ENCODE measurements at places on chromosomes 2 and 18.

GRCh38 chr2:96072746-96073145, 38.0 kb upstream of the GPAT2 start:
- DNase-seq, result no peak

- DNase-seq, result no peak
These were observed 53.8 kb downstream of the NEDD4L start for GRCh38 chr18:58097907-58098166.

DNA sequence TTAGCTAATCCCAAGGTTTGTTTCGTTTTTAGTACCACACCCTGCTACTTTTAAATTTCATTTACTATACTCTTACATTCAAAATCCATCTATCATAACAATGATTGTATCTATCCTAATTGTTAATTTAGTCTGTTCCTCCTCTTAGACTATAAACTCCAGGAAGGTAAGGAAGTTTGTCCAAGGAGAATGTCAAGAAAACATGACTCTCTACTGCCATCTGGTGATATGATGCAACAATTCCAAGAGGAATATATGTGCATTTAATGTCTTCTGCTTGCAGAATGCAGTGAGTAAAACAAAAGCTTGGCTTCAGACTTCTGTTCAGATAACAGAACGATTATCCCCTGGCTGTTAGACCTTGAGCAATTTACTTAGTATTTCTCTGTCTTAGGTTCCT, 1267.1 kb downstream of the LRP1B start:
- peak; percentile 75 for DNase-seq

DNA sequence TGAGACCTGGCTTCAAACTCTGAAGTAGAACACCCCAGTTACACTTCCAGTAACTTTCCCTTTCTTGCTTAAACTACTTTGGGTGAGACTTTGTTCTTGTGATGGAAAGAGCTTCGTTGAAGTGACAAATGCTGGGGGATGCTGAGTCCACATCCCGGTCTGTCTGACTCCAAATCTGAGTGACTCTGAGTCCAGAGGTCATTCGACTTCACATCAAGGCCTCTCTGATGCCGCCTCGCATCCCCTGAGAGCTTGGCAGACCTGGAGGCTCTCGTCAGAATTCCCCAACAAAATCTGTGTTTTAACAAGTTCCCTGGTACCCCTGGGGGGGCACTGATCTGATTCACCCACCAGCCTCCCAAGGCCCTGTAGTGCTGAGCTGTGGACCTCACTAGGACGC, 31.6 kb upstream of the ROCK2 start:
- DNase-seq, result no peak

GRCh38 chr18:42155024-42155423, 200.0 kb downstream of the PIK3C3 start:
- no peak for DNase-seq

DNA sequence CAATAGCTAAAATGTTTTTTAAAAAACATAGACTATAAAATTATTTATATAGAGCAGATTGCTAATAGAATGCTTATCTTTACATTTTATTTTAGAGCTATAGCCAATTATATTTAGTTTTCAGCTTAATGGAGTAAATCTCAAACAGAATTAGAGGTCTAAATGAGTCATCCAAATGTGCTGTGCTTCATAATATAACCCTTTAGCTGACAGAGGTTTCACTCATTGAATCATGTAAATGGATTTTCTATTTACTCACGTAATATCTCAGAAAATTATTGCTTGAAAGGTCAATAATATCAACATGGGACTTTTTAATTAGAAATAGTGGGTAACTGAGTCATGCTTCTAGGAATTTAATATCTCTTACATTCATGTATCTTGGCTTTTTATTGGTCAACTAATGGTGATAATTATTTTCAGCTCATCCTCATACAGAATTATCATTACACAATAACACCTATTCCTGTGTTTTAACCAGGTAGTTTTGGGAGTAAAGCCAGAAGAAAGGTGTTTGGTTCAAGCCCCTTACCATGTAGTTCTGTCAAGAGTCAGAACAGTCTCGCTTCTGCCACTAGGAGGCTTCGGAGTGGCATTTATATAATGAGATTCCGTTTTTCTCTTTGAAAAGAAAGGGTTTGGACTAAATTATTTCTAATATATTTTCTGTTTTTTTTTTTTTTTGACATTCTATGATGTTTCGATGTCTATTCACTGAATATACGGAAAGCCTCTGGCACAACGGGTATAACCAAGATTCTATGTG, 217.6 kb downstream of the CDH7 start:
- DNase-seq, result no peak

DNA sequence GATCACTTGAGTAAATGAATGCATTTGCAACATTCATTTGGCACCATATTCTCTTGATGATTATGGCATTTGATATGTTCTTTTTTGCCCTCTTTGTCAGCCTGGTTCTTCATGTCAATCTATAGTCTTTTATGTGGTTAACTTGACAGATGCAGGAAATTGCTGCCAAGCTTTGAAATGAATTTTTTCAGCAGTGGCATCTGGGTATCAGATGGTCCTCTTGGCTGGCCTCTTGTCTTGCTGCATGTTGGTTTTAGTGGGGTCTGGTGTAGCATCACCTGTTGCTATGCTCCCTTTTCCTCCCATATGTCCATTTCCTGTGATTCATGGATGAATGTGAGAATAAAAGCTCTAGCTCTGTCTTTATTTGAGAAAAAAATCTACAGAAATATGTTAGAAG, 119.9 kb downstream of the DPP4 start:
- DNase-seq, result no peak

DNA sequence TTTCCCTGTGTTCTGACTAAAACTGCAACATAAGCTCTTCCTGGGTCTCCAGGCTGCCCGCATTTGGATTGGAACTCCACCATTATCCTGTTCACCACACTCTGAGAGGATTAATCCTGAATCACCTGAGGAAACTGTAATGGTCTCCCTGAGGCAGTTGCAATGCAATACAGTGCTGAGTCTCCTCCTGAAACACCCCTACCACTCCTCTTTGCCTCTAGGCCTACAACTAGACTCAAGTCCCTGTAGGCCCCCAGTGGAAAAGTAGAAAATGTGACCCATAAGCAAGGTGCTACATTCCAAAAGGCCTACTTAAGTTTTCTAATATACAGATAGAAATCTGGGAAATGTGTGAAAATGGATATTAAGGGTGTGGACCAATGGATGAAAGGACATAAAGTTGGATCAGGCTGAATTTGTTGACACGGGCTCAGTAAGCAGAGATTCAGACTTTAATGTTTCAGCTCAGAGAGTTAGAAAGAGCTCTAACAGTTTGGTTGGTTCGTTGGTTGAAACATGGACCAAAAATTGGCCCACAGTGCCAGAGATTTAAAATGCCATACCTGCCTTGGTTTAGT, 222.3 kb upstream of the ZC3H15 start:
- DNase-seq, result peak; percentile 21

GRCh38 chr2:128305555-128306080, 13.1 kb downstream of the HS6ST1 start:
- DNase-seq, result no peak

- peak; percentile 20 for DNase-seq
These were observed 165.2 kb downstream of the TRIB2 start for GRCh38 chr2:12881952-12882351.

DNA sequence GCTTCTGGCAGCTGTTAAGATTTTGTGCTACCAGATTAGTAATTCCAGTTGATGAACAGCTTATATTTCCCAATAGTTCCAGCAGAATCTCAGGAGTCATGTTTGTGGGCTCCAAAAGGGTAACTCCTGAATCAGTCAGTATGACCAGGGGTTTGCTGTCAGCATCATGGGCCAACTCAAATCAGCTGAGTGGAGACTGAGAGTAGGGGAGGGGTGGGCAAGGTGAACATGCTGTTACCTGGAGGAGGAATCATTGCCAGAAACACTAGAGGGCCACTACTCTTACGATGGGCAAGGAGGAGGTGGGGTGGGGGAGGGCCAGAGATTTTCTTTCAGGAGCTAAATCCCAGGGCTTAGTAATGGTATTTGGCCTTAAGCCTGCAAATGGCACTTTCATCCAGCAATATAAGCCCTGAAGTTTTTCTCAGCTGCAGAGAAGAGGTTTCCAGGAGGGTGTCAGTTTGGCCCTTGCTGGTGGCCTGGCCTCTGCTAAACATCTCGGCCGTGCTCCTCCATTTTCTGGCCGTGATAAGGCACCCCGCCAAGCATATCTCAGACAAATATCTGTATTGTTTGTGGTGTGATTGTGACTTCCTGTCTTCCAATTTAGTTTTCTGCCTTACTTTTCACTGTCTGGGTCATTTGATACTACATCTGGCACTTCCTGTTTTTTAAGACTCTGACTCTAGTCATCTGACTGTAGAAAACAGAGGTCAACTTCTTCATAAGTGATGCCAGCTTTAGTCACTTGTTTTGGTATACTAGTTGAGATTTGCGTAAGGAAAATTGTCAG, 120.5 kb upstream of the CXCR4 start:
- peak; percentile 66 for DNase-seq

DNA sequence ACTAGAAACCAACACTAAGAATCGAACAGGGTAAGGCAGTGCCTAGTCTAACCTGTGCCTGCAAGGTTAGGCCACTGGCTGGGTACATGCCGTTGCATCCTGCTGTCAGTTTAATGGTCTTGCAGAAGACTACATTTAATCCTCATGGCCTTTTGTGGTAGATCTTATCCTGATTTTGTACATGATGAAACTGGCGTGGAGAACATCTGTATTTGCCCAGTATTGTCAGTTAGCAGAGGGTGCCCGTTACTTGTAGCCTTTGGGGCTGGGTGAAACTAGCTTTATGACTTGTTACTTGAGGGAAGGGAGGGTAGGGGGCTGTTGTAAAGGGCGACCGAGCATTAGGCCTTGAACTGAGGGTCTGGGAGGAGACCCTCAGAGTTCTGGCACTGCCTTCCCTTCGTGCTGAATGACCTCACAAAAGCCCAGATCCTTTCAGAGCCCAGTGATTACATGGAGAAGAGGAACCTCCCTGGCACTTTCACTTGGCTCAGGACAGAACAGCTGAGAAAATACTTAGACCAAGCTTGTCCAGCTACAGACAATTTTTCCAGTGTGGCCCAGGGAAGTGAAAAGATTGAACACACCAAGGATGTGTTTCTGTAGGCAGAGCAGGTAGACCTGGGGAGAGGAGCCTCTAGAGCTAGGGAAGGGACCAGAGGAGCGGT, 19.5 kb downstream of the SLC20A1 start:
- no peak for DNase-seq

DNA sequence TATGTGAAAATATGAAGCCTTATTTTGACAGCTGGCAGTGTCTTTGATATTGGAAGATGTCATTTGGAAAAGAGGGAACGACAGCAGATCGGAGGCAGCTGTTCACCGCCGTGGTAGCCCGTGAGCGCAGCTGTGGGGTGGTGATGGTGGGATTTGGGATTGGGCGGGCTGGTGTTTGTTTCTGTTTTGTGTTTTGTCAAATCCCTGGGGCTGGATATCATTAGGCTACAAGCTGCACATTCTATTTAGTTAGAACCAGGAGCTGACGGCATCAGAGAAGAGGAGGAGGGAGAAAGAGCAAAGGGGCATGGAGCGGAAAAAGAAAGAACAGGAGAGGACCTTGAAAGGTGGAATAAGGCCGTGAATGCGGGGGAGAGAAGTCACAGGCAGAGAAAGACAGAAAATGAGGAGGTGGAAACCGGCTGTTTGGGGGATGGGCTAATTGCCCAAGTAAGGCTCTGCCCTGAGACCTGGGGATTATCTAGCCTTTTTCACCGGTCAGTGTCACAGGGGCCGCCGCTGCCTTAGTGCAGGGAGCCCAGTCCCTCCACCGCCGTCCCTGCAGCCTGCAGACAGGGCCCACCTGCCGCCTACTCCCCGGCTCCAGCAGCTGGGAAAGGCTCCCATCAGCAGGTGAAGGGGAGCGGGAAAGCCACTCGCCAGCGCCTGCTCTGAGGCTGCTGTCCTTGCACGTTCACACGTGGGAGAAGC, 88.0 kb downstream of the ZCCHC2 start:
- DNase-seq, result peak; percentile 45

DNA sequence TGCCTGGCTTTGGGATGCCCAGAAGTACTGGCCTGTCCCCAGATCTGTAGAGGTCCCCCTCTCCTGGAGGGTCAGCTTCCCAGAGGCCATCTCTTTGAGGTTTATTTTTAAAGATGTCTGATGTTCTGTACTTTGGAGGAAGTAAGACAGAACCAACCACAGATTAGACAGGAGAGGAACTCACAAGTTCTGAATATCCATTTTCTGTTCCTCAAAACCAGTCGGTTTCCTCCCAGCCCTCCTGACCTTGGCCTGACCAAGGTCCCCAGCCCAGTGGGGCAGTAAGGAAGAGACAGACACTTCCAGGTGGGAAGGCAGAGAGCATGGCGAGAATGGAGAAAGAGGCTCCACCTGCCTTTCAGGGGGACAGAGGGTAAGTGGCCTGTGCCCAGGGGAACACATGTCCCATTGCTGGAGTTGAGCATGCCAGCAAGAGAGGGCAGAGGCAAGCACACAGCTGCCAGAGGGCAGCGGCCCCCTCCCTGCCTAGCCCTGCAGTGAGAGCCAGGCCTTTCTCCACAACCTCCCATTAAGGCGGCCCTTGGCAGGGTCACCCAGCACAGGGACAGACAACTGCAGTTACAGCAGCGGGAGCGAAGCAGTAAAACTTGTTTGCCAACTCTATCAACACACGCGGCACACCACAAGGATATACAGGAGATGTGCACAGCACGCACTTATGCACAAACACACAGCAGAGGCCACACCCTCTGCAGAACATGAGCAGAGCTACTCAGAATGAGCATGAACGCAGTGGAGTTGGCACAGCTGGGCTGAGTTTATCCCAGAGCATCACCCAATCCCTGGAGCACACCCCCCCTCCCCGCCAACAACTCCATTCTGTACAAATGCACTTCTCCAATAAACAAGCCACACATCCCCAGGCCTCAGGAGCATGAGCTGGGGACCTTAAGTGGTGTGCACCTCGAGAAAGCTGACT, 18.5 kb upstream of the SEMA4C start:
- DNase-seq, result no peak

GRCh38 chr2:160884056-160884455, 276.2 kb upstream of the TANK start:
- DNase-seq, result no peak
